CD8-positive, alpha-beta T cell (primary cell): ENCODE measurements at places on chromosomes 12 and 14.

GRCh38 chr12:39532448-39532847 is 87.2 kb downstream of the ABCD2 start:
- DNase-seq = no peak

- no peak for DNase-seq
Observed at GRCh38 chr14:52060080-52060479, 8.8 kb downstream of the NID2 start.

DNA sequence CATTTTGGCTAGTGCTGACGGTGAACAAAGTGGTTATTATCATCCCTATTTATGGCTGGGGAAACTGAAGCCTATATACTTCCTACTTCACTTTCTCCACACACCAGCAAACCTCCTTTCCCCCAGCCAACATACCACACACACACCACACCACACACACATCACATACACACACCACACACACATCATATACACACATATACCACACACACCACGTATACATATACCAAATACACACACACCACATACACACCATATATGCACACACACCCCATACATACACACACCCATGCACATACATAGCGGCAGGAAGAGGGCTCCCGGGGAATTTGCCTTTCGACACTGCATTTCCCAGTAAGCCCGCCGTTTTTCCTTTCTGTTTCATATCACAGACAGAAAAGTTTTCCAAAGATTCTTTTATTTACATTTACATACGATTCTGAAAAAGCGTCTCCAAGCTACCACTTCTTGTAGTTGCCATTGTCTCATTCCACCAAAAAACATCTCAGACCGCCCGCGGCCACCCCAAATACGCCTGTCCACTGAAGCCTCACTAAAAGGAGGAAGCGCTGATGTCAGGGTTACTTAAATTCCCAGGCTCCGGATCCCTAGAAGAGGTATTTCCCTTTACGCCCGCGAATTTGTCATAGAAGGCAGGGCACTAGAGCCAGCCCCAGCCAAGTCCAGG is 823 bp upstream of the RAB5B start:
- DNase-seq = no peak

GRCh38 chr12:120688527-120689071 is 1.6 kb downstream of the MLEC start:
- DNase-seq = no peak

- DNase-seq = no peak
Observed at GRCh38 chr12:94602024-94602423, 48.3 kb downstream of the TMCC3 start.

- DNase-seq = no peak
Observed at GRCh38 chr12:87866578-87867292, 162.5 kb downstream of the C12orf50 start.

DNA sequence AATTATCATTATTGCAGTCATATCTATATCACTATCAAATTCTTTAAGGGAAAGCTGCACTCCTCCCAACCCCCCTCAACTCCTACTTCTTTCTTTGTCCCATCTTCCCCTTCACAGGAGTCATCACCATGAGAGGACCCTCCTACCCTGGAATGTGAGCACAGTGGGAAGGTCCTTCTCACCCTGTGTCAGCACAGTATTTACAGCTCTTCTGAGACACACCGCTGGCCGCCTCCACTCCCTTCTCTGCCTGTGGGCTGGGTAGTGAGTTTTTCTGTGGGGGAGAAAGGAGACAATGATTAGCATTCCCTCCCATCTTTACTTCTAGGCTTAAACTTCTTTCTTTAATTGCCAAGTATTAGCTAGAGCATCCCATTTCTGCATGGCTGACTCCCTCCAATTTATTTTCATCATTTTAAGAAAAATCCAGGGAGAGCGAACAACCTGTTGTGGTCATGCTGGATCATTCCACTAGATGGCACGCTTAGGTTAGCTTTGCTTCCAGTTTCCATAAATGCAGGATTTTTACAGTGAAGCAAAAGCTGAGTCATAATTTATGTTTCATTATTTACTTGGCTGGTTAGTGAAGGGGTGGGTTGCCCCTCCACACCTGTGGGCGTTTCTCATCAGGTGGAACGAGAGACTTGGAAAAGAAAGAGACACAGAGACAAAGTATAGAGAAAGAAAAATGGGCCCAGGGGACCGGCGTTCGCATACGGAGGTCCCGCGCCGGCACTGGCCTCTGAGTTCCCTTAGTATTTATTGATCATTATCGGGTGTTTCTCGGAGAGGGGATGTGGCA is 188.5 kb downstream of the ALX1 start:
- DNase-seq = no peak

DNA sequence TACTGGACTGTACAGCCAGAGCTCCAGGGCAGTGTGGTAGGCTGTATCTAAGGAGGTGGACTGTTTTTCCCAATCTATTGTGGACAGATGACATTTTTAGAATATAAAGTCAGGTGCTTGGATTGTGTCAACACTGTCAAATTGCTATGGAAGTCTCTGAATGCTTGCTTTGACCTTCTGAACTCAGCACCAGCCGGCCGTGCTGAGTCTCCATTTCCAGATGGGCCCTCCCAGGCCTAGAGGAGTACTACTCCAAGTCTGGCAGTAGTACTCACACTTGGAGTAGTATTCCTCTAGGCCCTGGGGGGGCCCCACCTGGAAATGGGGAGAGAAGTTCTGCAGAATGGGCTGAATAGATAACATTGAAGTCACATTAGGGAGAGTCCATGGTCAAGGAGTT is 16.2 kb upstream of the KCNK13 start:
- no peak for DNase-seq

DNA sequence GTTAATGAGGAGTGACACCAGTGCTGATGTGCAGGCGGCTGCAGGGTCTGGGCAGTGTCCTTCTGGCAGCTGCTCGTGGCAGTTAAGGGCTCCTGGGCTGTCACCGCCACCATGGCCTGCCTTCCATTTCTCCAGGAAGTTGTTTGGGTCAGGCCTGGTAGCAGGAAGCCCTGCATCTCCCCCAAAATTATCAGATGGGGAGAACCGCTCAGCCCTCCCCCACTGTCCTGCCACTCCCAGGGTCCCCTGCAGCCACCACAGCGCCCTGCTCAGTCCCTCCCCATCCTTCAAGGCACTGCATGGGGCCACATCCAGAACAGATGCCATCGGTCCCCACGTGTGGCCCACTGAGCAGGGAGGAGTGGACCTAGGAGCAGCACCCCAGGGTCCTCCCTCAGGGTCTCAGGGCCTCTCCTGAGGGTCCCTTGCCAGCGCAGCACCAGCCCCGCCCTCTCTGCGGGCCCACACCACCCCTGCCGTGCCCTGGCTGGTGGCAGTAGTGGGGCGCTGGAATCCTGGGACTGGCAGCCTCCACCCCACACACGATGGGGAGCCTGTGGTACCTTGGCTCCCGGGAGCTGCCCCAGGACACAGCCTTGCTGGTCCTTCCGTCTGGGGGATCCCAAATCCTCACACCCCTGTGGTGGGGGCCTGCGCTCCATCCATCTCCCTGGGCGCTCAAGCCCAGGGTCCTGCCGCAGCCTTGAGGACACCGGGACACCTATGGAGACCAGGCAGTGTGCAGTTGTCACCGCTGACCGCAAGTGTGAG is 10.3 kb upstream of the AMN start:
- no peak for DNase-seq

DNA sequence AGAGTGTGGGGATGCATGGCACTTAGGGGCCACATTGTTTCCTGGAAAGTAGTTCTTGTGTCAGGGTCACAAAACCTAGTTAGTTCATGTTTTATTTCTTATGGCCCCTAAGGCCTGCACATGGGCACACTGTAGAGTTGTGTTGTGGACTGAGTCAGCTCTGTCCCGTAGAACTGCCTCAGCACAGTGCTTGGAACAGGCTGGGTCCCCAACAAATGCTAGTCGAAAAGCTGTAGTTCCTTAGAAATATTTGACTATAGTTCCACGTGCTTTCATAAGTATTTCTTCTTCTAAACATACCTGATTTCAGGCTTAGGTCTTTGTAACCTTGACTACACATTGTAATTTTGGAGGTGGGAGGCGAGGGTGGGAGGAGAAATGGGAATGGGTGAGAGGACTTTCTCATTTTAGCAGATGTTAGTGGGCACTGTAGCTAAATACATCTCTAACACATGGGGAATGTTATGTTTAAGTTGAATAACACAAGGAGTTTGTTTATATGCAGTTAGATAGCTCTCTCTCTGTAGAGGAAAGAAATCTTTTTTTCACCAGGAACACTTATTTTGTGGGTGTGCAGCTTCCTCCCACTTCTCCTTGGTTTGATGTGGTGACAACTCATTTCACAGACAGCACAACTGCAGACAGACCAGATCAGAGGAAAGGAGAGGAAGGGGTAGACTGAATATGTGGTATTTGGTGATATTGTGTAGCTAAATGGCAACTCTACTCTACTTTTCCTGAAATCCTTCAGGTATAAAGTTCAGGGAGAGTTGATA is 39.5 kb upstream of the DACT1 start:
- DNase-seq = no peak
